ENCODE measurements at places on chromosomes 5 and 9.

GRCh38 chr5:139710319-139711066, 62.3 kb downstream of the CXXC5 start:
- DNase-seq = peak; percentile 80

- no peak for DNase-seq
Measured at GRCh38 chr9:35906923-35907699, 1.1 kb downstream of the HRCT1 start.

DNA sequence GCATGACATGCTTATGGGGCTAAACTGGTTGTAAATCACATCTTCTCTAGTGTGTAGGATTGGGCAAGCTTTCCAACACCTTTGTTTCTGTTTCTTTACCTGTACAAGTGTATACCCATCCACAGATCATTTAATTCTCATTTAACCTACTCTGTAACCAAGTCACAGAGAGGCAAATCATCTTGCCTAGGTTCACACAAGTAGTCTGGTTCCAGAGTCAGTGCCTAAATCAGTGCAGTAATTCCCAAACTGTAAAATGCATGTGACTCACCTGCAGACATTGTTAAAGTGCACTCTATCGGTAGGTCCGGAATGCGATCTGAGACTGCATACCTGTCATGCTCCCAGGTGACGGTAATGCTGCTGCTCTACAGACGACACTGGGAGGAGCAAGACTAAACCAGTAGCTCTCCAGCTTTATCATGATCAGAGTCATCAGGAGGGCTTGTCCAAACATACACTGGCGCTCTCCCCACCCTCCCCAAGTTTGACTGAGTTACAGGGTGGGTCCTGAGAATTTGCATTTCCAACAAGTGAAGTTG, 107.9 kb upstream of the FREM1 start:
- DNase-seq = no peak

- no peak for DNase-seq
Measured at GRCh38 chr5:126492939-126493338, 69.7 kb downstream of the GRAMD2B start.

DNA sequence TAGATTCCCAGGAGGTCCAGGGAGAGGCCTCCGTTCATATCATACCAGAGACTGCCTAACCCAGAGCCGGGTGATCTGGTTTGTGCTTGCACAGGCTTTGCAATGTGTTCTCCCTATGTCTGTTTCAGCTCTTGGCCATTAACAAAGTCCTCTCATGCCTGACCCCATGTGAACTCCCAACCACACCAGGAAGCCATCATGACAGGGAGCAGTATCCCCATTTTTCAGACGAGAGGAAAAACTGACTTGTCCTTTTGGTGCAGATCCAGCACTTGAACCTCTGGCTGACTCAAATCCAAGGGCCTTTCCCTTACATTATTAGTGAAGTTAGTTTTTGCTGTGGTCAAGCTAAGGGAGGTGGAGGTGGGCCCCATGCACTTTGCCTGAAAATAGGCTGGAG, 58.4 kb downstream of the TEX10 start:
- no peak for DNase-seq
